ENCODE measurements at places on chromosomes 13 and 19.

GRCh38 chr19:51473009-51473707, 5.2 kb upstream of the CEACAM18 start:
- peak; percentile 44 for DNase-seq

DNA sequence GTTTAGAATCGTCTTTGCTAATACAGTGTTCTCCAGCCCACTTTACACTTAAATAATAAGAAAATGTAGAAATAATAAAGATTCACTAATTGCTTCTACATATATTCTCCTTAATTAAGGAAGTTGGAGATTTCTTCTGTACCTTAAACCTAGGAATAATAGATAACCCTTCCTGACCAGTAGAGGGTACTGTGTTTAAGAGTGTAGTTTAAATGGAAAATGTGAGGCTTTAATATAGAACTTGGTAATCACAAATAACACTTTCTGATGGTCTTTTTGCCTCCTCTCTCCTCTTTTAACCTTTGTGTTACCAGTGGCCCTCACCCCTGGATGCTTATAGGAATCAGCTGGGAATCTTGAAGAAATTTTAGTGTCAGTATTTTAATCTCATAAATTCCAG, 20.7 kb downstream of the POMP start:
- no peak for DNase-seq

- DNase-seq, result no peak
Observed at GRCh38 chr13:46596466-46596865, 43.5 kb downstream of the LRCH1 start.

DNA sequence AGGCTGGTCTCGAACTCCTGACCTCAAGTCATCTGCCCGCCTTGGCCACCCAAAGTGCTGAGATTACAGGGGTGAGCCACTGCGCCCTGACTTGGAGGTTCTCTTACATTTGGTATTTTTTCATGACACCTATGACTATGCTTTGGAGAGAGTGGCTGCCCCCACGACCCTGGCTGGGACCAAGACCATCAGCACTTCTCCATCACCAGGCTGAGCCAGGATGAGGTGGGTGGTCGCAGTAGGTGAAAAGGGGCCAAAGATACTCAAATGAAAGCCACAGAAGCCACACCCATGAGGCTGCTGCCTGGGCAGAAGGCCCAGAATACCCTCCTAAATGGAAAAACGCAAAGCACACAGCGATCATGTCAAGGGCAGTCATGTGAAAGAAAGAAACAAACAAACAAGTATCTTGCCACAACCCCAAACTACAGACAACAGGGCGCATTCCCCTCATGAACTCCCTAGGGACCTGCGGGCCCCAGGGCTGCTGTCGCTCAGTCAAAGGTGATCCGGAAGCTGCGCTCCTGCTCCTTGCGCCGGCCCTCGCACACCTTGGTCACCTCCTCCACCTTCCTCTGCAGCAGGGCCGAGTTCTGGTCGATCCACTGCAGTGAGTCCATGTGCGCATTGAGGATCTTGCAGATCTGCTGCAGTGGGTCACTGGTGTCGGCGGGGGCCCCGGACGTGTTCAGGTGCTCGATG, 11.2 kb upstream of the IL4I1 start:
- no peak for DNase-seq

GRCh38 chr19:33304371-33304759, 2.0 kb upstream of the CEBPA start:
- DNase-seq, result no peak

GRCh38 chr13:27973291-27973690, 4.2 kb upstream of the CDX2 start:
- DNase-seq, result no peak

DNA sequence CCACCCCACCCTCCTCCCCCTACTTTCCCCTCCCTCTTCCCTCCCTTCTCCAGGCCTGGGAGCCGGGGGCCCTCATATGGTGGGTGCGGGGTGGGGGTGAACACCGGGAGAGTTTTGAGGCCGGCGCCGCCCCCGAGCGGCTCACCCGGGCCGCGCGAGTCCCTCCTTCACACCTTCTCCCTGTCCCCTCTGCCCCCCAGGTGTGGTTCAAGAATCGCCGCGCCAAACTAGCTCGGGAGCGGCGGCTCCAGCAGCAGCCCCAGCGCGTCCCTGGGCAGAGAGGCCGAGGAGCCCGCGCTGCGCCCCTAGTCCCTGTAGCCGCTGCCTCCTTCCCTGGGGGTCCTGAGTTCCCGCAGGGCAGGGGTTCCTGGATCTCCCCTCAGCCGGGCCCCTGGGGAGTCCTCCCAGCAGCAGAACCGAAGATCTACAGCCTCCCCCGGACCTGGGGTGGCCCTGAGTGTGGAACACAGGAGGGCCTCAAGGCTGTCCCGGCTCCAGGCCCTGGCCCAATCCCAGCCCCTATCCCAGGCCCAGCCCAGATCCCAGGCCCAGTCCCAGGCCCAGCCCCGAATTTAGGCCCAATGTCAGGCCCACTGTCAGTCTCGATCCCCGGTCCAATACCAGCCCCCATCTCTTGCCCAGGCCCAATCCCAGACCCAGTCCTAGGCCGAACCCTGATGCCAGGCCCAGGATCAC, 1.7 kb downstream of the TPRX2 start:
- DNase-seq, result no peak

- DNase-seq, result no peak
Observed at GRCh38 chr19:46068345-46069258, 27.8 kb upstream of the IGFL4 start.

GRCh38 chr13:20156702-20157101, 4.2 kb downstream of the GJA3 start:
- no peak for DNase-seq

GRCh38 chr19:31534786-31535657, 185.8 kb upstream of the TSHZ3 start:
- DNase-seq, result no peak

DNA sequence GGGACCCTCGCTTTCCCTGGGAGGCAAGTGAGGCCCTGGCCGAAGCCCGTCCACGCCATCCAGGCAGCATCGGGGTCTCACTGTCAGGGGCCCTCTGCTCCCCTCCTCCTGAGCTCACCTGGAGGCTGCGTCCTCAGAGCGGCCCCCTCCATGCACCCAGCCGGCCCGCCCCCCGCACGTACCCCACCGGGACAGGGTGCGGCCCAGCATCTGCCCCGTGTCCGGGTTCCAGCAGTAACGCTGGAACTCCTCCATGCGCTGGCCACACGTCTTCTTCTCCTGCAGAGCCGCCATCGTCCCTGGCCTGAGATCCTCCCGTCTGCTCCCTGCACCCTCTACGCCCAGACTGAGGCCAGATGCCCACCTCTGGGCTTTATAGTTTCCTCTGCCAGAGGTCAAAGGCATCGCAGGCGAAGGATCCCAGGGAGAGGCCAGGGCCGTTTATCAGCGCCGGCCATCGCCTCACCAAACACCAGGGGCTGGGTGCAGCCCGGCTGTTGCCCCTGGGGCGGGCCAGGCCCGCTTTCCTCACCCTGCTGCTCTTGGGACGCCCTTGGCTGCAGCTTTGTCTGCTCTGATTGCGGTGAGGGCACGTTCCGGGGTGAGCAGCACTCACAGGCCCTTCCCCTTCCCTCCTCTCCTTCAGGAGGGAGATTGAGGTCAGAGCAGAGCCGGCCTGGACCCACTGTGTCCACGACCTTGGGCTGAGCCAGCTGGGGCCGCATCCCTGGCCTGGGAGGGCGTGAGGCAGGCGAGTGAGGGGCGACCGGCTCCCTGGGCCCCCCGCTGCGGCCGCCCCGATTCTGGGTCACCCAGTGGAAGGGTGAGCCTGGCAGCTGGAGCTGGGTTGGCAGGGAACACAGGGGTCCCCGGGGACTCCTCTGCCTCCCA, at the start of gene ATP4B:
TSS of gene ATP4B (minus strand) at position 348 of the 891 bp plus-strand sequence. CDS start at position 294, 54 bp downstream.
- DNase-seq, result no peak

GRCh38 chr13:59873856-59874255, 289.9 kb downstream of the DIAPH3 start:
- no peak for DNase-seq

DNA sequence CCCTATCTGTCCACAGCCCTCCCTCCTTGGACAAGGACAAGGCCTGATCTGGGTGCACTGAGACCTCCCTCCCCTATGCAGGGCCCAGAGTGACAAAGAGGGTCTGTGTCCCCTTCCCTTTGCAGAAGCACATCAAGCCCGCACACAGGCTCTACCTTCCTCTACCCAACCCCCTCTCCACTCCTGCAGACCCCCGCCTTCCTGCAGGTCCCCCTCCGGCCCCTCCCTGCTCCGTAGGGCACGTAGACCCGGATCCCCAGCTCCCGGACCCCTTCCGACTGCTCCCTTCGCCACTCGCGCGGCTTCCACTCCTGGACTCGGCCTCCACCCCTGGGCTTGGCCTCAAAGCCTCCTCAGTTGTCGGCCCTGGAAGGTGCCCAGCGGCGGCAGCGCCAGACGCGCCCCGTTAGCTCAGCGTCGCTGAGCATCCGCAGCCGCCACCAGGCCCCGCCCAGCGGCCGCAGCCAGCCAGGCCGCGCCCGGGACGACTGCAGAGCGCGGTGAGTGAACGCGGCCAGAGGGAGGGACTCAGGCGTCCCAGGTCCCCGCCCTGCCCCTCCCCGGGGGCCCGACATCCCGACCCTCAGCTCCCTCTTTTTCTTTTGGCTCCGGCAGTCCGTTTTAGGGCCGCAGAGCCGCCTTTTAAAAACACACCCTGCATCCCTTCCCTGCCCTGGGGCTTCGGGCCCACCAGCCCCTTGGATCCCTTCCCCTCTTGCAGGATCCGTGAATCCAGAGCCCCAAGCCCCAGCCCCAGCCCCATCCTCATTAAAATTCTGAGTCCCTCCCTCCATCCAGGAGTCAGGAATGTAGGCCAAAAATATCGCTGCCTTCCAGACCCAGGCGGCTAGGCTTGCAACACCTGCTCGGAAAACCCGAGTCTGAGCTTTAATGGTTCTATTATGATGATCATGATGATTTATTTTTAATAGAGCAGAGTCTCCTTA, 1.5 kb upstream of the MYADM start:
- peak; percentile 72 for DNase-seq

- peak; percentile 99 for DNase-seq
Observed at GRCh38 chr19:38850436-38850975, 720 bp upstream of the HNRNPL start.

GRCh38 chr13:97621631-97622030, 187.7 kb downstream of the RAP2A start:
- DNase-seq, result no peak

- DNase-seq, result peak; percentile 71
Observed at GRCh38 chr19:1407528-1408299, at the start of gene DAZAP1. TSS of gene DAZAP1 (plus strand) at chr19:1407586. CDS start at chr19:1407774, 188 bp downstream.

DNA sequence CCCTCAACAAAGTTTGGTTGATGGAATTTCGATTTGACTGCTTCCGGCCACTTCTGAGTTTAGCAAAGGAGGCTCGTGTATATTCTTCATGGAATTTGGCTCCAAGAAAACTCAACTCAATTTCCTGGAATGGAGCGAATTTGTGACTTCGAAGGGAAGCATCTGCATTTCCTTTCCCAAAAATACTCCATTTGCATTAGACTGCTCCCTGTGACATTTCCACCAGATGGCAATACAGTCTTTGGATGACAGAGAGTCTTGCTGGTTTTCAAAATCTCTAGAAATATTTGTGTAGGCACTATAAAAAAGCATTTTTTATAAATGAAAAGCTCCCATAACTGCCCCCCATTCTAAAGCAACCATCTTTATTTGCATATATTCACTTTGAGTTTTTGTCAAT, 4.1 kb downstream of the C1QTNF9 start:
- no peak for DNase-seq

DNA sequence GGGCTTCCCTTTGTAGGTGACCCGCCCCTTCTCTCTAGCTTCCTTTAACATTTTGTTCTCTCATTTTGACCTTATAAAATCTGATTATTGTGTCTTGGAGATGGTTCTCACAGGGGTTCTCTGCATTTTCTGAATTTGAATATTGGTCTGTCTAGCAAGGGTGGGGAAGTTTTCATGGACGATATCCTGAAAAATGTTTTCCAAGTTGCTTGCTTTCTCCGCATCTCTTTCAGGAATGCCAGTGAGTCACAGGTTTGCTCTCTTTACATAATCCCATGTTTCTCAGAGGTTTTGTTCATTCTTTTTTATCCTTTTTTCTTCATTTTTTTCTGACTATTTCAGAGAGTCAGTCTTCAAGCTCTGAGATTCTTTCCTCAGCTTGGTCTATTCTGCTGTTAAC, 53.6 kb downstream of the POSTN start:
- DNase-seq, result no peak

- DNase-seq, result no peak
Observed at GRCh38 chr13:43981512-43982301, 102.0 kb downstream of the LACC1 start.

DNA sequence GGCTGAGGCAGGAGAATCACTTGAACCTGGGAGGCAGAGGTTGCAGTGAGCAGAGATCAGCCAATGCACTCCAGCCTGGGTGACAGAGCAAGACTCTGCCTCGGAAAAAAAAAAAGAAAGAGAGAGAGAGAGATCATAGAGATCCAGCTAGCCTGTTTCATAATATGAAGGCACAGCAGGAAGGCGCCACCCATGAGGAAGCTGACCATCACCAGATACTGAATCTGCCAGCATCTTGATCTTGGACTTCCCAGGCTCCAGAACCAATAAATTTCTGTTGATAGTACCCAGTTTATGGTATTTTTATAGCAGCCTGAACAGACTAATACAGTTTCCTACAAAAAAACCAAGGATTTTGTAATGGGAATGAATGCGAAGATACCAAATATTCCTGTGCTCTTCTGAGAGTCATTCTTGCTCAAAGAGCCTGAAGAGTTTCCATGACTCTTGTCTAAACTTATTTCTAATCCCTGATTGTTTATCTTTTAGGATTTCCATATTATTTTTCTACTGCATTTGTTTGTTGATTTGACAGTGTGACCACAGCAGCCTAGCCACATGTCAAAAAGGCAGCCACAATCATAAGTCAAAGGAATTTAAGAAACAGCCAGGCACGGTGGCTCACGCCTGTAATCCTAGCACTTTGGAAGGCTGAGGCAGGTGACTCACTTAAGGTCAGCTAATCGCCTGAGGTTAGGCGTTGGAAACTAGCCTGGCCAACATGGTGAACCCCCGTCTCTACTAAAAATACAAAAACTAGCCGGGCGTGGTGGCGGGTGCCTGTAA, 37.7 kb upstream of the PDCD5 start:
- no peak for DNase-seq

DNA sequence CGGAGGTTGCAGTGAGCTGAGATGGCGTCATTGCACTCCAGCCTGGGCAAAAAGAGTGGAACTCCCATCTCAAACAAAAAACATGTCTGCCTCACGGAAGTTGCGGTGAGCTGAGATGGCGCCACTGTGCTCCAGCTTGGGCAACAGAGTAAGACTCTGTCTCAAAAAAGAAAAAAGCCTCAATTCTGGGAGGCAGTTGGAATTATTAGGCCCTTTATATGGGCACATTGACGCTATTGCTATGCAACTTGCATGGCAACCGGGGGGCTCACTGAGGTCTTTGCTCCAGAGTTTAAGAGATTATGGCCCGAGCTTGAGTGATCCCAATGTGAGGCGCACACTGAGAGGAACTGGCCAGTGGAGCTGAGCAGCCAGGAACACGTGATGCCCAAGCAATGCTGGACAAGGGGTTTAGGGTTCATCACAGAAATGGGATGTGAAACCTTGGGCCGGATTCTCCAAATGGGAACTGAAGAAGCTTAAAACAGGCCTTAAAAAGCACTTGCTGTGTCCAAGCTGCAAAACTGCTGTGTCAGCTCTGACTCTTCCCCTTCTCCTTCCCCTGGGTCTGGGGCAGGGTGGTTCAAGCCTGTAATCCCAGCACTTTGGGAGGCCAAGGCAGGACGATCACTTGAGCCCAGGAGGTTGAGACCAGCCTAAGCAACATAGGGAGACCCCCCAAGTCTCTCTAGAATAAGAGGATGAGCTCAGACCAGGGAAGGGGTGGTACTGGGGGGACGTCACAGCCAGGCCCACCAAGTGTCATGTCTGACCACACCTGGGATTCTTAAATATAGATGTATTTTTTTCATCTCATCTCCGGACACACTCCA, 2.5 kb downstream of the FTL start:
- no peak for DNase-seq

Measured in CD8-positive, alpha-beta memory T cell (primary cell).